ENCODE measurements at places on chromosomes 7 and 10. TPM values are rescaled to one million over a fixed set of nuclear protein-coding genes. Genes with fewer than 3 reads are reported as not detected.

The BAMBI gene
- 2.9 TPM for total RNA-seq

The GDI2 gene
- 78.1 TPM for total RNA-seq

The CFTR gene
- not detected for total RNA-seq

The ZNHIT1 gene
- 28.4 TPM for total RNA-seq

The MRM2 gene
- 3.7 TPM for total RNA-seq

The PKD2L1 gene
- not detected for total RNA-seq

The PNLIPRP3 gene
- not detected for total RNA-seq

The KCNMA1 gene
- not detected for total RNA-seq

The BLNK gene
- total RNA-seq = not detected

The FKBP9 gene
- not detected for total RNA-seq

The FERD3L gene
- not detected for total RNA-seq

The C7orf33 gene
- not detected for total RNA-seq

The OIT3 gene
- total RNA-seq = not detected

The WEE2 gene
- 0.08 TPM for total RNA-seq

The GHRHR gene
- not detected for total RNA-seq

GRCh38 chr10:119003572-119004289 lies 25.8 kb upstream of the NANOS1 start:
- H3K36me3 ChIP-seq = no peaks in the 10 kb centered on the region
- H3K27me3 ChIP-seq = peaks cover 3% of the 10 kb centered on the region
- no peak overlapping the region for H3K4me3 ChIP-seq
- no peaks in the 10 kb centered on the region for H3K4me1 ChIP-seq
- no peak overlapping the region for H3K27ac ChIP-seq

DNA sequence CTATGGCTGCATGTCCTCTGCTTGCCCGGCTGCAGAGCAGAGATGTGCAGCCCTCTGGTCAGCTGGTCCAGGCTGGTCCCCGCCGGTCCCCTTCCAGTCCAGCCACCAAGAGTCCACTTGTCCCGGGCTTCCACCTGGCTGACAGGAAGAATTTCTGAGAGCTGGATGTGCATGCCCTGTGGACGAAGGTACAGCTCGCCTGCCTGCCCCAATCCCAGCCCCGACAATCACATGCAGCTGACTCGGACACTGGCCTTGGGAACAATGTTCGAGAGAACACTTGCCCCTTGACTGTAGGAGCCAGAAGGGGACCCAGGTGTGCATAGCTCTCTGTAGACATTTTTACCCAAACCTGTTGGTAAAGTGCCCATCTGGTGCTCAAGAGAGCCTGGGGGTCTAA lies 11.8 kb downstream of the AVPI1 start:
- no peak overlapping the region for H3K4me3 ChIP-seq
- H3K4me1 ChIP-seq = peaks cover 5% of the 10 kb centered on the region
- no peak overlapping the region for H3K27ac ChIP-seq
- peaks cover 36% of the 10 kb centered on the region for H3K36me3 ChIP-seq

- no peak for DNase-seq
- H3K36me3 ChIP-seq = no peaks in the 10 kb centered on the region
- no peak overlapping the region for H3K27ac ChIP-seq
- H3K27me3 ChIP-seq = no peaks in the 10 kb centered on the region
- no peak overlapping the region for H3K4me3 ChIP-seq
These were observed 229.3 kb downstream of the GPR37 start for GRCh38 chr7:124536156-124536762.

GRCh38 chr7:143305423-143306070 lies 10.4 kb upstream of the CLCN1 start:
- H3K4me1 ChIP-seq = peaks cover 17% of the 10 kb centered on the region
- DNase-seq = peak; percentile 76
- peaks cover 73% of the 10 kb centered on the region for H3K36me3 ChIP-seq
- no peak overlapping the region for H3K27ac ChIP-seq

DNA sequence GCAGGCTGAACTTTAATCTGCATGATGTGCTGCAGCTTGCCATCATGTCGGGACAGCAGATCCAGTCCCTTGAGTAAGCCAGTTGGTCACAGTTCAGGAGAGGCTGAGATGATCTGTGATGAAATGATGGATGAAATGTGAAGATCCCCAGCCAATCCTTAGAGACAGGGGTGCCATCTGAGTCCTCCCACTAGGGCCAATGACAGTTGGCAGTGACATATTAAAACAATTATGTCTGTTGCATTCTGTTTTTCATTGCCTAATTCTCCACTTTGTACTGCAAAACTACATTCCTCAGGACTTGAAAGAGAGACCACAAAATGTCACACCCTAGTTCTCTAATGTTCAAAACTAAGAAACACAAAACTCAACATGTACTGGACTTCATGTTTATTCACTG lies 66.3 kb upstream of the CAV2 start:
- no peak overlapping the region for H3K4me3 ChIP-seq
- H3K27me3 ChIP-seq = no peaks in the 10 kb centered on the region
- DNase-seq = no peak
- no peaks in the 10 kb centered on the region for H3K36me3 ChIP-seq
- H3K27ac ChIP-seq = no peak overlapping the region
- no peaks in the 10 kb centered on the region for H3K4me1 ChIP-seq

DNA sequence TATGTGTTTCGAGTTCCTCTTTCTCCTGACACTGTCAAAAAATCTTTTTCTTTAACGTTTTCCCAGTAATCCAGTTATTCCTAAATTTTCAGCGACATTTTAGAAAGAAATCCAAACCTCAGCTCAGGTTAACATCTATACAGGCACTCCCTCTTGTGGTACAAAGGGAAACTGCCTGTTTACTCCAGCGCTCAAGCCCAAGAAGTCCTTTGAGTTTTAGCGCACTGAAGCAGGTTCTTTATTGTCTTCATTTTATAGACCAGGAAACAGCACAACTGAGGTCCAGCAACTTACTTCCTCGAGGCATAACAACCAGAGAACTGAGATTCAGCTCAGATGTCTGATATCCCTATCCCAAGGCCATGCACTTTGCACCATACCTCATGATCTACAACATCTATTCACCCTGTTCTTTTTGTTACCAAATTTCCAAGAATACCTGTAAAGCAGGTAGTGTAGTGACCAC lies 287.2 kb upstream of the MKLN1 start:
- H3K36me3 ChIP-seq = peaks cover 15% of the 10 kb centered on the region
- no peak for DNase-seq
- H3K27ac ChIP-seq = no peak overlapping the region
- no peak overlapping the region for H3K4me3 ChIP-seq

GRCh38 chr10:88553116-88553752 lies 29.9 kb downstream of the RNLS start:
- peak; percentile 2 for DNase-seq
- H3K27me3 ChIP-seq = no peaks in the 10 kb centered on the region
- no peaks in the 10 kb centered on the region for H3K36me3 ChIP-seq
- no peaks in the 10 kb centered on the region for H3K4me1 ChIP-seq

- no peak overlapping the region for H3K4me3 ChIP-seq
- no peak overlapping the region for H3K27ac ChIP-seq
- no peak for DNase-seq
- H3K36me3 ChIP-seq = no peaks in the 10 kb centered on the region
These were observed 1061.1 kb upstream of the GHITM start for GRCh38 chr10:83078160-83078559.

- H3K36me3 ChIP-seq = no peaks in the 10 kb centered on the region
- no peak overlapping the region for H3K27ac ChIP-seq
- no peaks in the 10 kb centered on the region for H3K4me1 ChIP-seq
- DNase-seq = no peak
- H3K4me3 ChIP-seq = no peak overlapping the region
These were observed 7.8 kb downstream of the BEND7 start for GRCh38 chr10:13521026-13521425.

- no peaks in the 10 kb centered on the region for H3K4me1 ChIP-seq
- H3K27ac ChIP-seq = no peak overlapping the region
- no peak for DNase-seq
- H3K27me3 ChIP-seq = no peaks in the 10 kb centered on the region
- H3K36me3 ChIP-seq = no peaks in the 10 kb centered on the region
These were observed 209.7 kb downstream of the SKIDA1 start for GRCh38 chr10:21315645-21316220.

GRCh38 chr7:115634633-115635032 lies 395.9 kb downstream of the TFEC start:
- H3K27ac ChIP-seq = no peak overlapping the region
- no peak for DNase-seq
- no peaks in the 10 kb centered on the region for H3K4me1 ChIP-seq
- no peaks in the 10 kb centered on the region for H3K36me3 ChIP-seq
- H3K4me3 ChIP-seq = no peak overlapping the region

DNA sequence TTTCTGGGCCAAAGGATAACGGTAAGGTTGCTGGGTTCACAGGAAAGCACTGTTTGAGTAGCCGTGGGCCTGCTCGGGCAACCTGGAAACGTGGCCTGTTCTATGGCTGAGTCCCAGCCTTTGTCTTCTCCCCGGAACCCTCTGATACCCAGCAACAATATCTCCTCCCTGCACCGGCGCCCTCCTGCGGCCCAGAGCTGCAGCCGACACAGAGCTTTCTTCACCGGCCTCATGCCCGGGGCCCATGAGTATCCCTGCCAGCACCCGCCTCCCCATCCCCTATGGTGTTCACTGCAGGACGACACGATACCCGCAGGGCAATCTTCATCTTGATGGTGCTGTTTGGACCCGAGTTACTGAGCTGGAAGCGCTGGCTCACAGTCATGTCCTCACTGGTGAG lies 38.6 kb upstream of the NCAPG2 start:
- no peaks in the 10 kb centered on the region for H3K27me3 ChIP-seq
- no peak overlapping the region for H3K27ac ChIP-seq
- no peak overlapping the region for H3K4me3 ChIP-seq
- no peak for DNase-seq
- H3K4me1 ChIP-seq = no peaks in the 10 kb centered on the region

DNA sequence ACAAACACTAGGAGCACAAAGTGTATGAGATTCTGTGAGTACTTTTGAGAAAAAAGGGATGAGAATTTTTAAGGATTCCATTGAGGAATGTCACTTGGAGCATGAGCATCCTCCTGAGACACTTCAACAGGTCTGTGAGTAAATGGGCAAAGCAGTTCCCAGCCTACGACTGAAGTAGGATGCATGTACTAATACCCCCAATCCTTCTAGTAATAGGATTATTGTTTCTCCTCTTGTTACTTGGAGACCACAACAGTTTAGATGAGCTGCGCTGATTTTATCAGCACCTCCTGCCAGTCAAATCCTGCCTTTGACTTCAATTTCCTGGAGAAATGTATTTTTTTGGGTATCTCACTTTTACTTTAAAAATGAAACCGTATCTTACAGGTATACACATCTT lies 820 bp downstream of the BBS9 start:
- H3K27me3 ChIP-seq = no peaks in the 10 kb centered on the region
- DNase-seq = no peak
- no peaks in the 10 kb centered on the region for H3K36me3 ChIP-seq
- peaks cover 4% of the 10 kb centered on the region for H3K4me1 ChIP-seq
- peak overlapping the region; percentile 63 for H3K4me3 ChIP-seq

DNA sequence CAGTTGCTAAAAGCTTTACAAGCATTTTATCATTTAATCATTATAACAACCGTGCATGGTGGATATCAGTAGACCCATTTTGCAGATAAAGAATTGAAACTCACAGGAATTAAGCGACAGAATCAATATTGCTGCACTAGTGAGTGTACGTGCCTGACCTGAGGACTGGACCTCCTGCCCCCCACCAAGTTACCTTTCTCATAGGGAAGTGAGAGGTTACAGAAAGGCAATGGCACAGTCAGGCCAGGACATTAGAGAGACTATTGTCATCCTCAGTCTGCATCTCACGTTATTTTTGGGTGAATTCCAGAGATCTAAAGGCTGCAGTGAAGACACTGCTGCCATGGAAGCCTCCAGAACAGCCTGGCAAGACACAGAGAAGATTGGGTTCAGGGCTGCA lies 80.9 kb downstream of the WDFY4 start:
- H3K36me3 ChIP-seq = no peaks in the 10 kb centered on the region
- H3K27me3 ChIP-seq = no peaks in the 10 kb centered on the region
- H3K4me1 ChIP-seq = no peaks in the 10 kb centered on the region
- H3K4me3 ChIP-seq = no peak overlapping the region
- H3K27ac ChIP-seq = no peak overlapping the region

DNA sequence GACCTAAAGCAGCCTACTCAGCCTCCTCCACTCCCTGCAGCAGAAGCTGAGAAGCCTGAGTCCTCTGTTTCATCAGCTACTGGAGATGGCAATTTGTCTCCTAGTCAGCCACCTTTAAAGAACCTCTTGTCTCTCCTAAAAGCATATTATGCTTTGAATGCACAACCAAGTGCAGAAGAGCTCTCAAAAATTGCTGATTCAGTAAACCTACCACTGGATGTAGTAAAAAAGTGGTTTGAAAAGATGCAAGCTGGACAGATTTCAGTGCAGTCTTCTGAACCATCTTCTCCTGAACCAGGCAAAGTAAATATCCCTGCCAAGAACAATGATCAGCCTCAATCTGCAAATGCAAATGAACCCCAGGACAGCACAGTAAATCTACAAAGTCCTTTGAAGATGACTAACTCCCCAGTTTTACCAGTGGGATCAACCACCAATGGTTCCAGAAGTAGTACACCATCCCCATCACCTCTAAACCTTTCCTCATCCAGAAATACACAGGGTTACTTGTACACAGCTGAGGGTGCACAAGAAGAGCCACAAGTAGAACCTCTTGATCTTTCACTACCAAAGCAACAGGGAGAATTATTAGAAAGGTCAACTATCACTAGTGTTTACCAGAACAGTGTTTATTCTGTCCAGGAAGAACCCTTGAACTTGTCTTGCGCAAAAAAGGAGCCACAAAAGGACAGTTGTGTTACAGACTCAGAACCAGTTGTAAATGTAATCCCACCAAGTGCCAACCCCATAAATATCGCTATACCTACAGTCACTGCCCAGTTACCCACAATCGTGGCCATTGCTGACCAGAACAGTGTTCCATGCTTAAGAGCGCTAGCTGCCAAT lies 202.2 kb downstream of the ZEB1 start:
- no peak overlapping the region for H3K27ac ChIP-seq
- no peaks in the 10 kb centered on the region for H3K27me3 ChIP-seq
- no peak for DNase-seq
- H3K4me1 ChIP-seq = no peaks in the 10 kb centered on the region
- H3K4me3 ChIP-seq = no peak overlapping the region

GRCh38 chr10:71810048-71810750 lies 36.9 kb upstream of the VSIR start:
- H3K27ac ChIP-seq = no peak overlapping the region
- H3K27me3 ChIP-seq = no peaks in the 10 kb centered on the region
- peaks cover 8% of the 10 kb centered on the region for H3K4me1 ChIP-seq
- no peak for DNase-seq
- no peak overlapping the region for H3K4me3 ChIP-seq

GRCh38 chr7:37826825-37827224 lies 21.6 kb upstream of the NME8 start:
- no peak overlapping the region for H3K27ac ChIP-seq
- H3K27me3 ChIP-seq = no peaks in the 10 kb centered on the region
- no peaks in the 10 kb centered on the region for H3K36me3 ChIP-seq
- no peak for DNase-seq

DNA sequence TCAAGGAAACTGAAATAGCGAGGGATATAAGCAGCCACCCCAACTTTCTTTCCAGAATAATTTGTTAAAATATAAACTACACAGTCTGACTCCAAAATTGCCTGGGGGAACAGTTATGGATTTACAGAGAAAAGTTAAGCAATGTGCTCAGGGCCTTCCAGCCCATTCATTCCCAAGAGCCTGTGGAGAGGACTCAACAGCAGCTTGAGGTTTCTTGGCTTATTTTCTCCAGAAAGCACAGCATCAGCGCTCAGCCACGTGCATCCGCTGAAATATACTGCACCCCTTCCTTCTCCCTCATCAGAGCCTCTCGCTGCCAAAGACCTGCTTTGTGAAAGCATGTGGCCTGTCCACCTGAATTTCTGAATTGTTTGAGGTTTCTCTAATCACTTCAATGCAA lies 375.2 kb upstream of the VWC2 start:
- H3K36me3 ChIP-seq = no peaks in the 10 kb centered on the region
- no peak overlapping the region for H3K4me3 ChIP-seq
- DNase-seq = no peak
- H3K27me3 ChIP-seq = no peaks in the 10 kb centered on the region
- no peak overlapping the region for H3K27ac ChIP-seq
- H3K4me1 ChIP-seq = no peaks in the 10 kb centered on the region

All from CD4-positive, alpha-beta T cell (primary cell).